ENCODE measurements at places on chromosomes 7 and 10.

DNA sequence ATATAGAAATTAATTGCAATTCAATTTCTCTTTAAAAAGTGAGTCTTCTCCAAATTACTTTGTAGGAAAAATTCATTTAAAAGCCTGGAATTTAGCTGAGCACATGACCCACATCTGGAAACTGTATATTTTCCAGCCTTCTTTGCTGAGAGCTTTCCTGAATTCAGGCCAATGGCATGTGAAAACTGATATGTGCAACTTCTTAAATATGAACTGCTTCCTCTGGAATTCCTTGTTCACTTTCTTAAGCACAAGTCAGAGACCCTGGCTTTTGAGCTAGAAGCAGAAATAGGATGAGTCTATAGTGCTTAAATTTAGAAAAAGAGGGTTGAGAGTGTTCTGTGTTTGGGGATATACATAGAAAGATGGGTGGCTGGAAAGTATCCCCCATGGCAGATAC, 365.1 kb upstream of the MTPN start:
- DNase-seq: no peak

DNA sequence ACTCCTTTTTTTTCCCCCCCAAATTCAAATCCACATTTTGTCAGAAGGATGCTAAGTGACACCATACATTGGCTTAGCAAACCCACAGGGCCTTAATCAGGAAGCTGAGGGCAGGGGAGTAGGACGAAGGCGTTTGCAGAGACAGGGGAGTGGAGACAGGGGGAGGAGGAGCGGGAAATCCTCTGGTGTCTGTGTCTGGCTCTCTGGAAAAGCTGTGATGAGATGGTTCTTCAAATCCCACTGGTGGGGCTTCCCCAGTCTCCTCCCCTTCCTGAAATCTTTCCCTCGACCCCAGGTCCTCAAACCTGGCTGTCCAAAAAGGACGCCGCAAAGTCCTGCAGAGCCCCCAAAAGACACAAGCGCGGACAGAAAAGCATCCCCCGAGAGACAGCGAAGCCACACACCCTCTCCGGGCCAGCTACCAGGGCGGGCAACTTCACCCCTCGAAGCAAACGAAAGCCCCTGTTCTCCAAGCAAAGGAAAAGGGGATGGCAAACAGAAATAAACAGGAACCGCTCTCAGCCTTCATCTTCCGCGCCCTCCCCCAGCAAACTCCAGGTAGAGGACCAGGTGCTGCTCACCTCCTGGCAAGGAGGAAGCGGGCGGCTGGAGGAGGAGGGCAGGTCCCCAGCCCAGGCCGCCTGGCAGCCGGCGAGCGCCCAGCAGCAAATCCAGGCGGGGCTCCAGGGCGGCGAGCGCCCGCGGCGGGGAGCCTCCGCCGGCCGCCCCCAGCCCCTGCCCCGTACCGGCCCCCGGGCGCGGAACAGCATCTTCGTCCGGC, 520 bp downstream of the ELAPOR2 start:
- peak; percentile 22 for DNase-seq

DNA sequence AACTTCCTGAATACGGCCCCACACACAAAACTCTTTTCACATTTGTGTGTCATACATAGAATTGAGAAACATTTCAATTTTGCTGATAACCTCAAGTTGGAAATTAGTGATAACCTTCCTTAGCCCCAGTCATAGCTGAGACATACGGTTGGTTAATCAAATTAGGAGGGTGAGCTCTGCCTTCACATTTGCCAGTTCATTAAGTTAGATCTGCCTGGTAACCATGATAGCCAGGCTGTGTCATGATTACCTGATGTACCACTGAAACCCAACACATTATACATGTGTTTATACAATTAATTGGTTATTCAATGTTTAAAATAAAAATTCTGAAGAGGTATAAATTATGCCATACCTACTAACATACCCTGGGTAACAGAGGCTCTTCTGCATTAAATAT, 60.8 kb upstream of the RAB11FIP2 start:
- no peak for DNase-seq

GRCh38 chr7:140888087-140888486, 36.6 kb downstream of the BRAF start:
- no peak for DNase-seq

DNA sequence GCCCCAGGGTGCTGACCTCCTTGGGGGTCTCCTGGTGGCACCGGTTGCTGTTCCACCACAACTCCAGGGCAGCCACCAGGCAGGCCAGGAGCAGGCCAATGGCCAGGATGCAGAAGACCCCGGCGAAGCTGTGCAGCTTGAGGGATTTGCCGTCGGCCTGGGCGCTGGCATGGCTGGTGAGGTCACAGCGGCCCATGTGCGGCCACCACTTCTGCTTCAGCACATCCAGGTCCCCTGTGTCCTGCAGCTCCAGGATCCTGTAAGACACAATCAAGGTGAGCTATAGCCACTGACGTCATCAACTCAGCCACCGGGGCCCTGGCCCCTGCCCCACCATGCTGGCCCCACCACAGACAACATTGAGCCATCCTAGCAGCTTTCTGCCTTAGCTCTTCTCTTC, 753.2 kb downstream of the GRID1 start:
- no peak for DNase-seq
